A549 treated with Hydrocortisone at 1 μM for 4 hours (cell line): ENCODE measurements at places on chromosomes 16 and 17. TPM values are rescaled to one million over a fixed set of nuclear protein-coding genes. Genes with fewer than 3 reads are reported as not detected.

CLDN7 gene
- 2.2 to 3.7 TPM (median 2.6 TPM) in 5 replicates for total RNA-seq

KRT12 gene
- not detected in 5 replicates for total RNA-seq

WFIKKN2 gene
- total RNA-seq = 0.05 TPM in 1 of 5 replicates, not detected in the others

CD7 gene
- total RNA-seq = 0.17 to 0.28 TPM (median 0.19 TPM) in 4 of 5 replicates, not detected in the other

ALOXE3 gene
- total RNA-seq = 6.3 to 10.0 TPM (median 6.4 TPM) in 5 replicates

AOC3 gene
- 1.1 to 2.1 TPM (median 1.4 TPM) in 5 replicates for total RNA-seq

AMDHD2 gene
- total RNA-seq = 16.4 to 25.7 TPM (median 23.7 TPM) in 5 replicates

ANKRD40 gene
- total RNA-seq = 45.7 to 54.7 TPM (median 48.8 TPM) in 5 replicates

TERB1 gene
- 0.06 TPM in 1 of 5 replicates, not detected in the others for total RNA-seq

TMEM100 gene
- 0.06 to 0.15 TPM in 2 of 5 replicates, not detected in the others for total RNA-seq

RIPOR1 gene
- total RNA-seq = 38.8 to 45.9 TPM (median 43.7 TPM) in 5 replicates

GPR139 gene
- not detected in 5 replicates for total RNA-seq

PRAC1 gene
- not detected in 5 replicates for total RNA-seq

EEF2K gene
- total RNA-seq = 11.7 to 19.4 TPM (median 16.1 TPM) in 5 replicates

SMTNL2 gene
- 0.18 to 0.77 TPM (median 0.40 TPM) in 5 replicates for total RNA-seq

LGALS3BP gene
- total RNA-seq = 67.1 to 87.7 TPM (median 79.2 TPM) in 5 replicates

TMEM238L gene
- total RNA-seq = not detected in 5 replicates

CIITA gene
- total RNA-seq = 0.03 to 0.15 TPM (median 0.13 TPM) in 5 replicates

IRX3 gene
- 4.5 to 6.9 TPM (median 5.4 TPM) in 5 replicates for total RNA-seq

BCKDK gene
- total RNA-seq = 46.0 to 56.1 TPM (median 52.2 TPM) in 5 replicates

FADS6 gene
- 0.09 TPM in 1 of 5 replicates, not detected in the others for total RNA-seq

NOG gene
- 0.58 to 1.1 TPM (median 0.91 TPM) in 5 replicates for total RNA-seq

ASGR1 gene
- total RNA-seq = 0.70 to 1.4 TPM (median 0.89 TPM) in 5 replicates

LRRC36 gene
- 0.06 to 0.17 TPM in 2 of 5 replicates, not detected in the others for total RNA-seq

SPOP gene
- 37.7 to 49.7 TPM (median 42.3 TPM) in 5 replicates for total RNA-seq
